Stimulated activated memory B cell treated with anti-CD40 and anti-IgM and Interleukin-4, amounts not matched to agents 10 μg/mL and 1 μg/mL and 100 μg/mL, for 72 hours (primary cell): ENCODE measurements at places on chromosomes 7 and 10.

DNA sequence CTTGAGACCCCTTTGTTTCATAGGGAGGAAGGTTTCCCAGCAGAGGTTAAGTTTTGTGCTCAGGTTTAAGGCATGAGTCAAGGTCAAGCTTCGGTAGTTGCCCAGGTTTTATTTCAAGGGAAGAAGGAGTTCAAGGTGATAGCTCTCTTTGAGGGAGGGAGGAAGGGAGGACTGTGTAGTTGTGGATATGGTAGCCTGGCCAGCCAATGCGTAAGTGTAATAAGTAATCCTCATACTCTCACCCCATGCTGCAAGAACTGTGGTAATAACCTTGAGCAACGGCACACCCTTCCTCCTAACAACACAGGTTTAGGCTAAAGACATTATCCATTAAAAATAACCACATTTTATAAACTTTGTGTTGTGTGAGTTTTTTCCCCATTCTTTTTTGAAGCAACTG, 478.9 kb downstream of the KCNMA1 start:
- no peaks in the 10 kb centered on the region for H3K36me3 ChIP-seq
- H3K4me1 ChIP-seq: no peaks in the 10 kb centered on the region
- ATAC-seq: no peak

GRCh38 chr10:29345910-29346209, 57.0 kb downstream of the LYZL1 start:
- H3K27me3 ChIP-seq: peaks cover 7% of the 10 kb centered on the region
- no peaks in the 10 kb centered on the region for H3K4me1 ChIP-seq
- H3K27ac ChIP-seq: no peak overlapping the region
- ATAC-seq: no peak

- no peak overlapping the region for H3K27ac ChIP-seq
- H3K36me3 ChIP-seq: no peaks in the 10 kb centered on the region
- no peaks in the 10 kb centered on the region for H3K27me3 ChIP-seq
- H3K4me1 ChIP-seq: no peaks in the 10 kb centered on the region
- ATAC-seq: no peak
Measured at GRCh38 chr7:158187694-158187994, 400.0 kb downstream of the PTPRN2 start.

GRCh38 chr7:154231732-154232131, 179.5 kb downstream of the DPP6 start:
- no peak for ATAC-seq
- H3K4me1 ChIP-seq: no peaks in the 10 kb centered on the region
- no peak overlapping the region for H3K27ac ChIP-seq
- H3K36me3 ChIP-seq: no peaks in the 10 kb centered on the region

DNA sequence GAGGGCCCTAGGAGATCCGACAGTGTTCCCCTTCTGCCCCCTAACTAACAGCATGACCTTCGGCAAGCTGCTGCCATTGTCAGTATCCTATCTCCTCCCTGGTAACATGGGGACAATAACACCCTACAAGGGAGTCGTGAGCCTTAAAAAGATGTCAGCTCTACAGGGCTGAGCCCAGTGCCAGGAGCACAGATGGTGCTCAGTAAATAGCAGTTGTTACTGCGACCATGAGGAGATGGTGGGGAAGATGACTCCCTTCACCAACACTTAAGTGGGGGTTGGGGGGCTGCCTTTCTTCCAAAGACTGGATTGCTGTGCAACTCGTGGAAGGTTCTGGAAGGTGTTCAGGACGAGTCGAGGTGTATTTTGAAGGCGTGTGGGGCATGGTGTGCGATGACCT, 29.5 kb upstream of the C10orf120 start:
- peaks cover 9% of the 10 kb centered on the region for H3K27me3 ChIP-seq
- no peak overlapping the region for H3K4me3 ChIP-seq
- no peaks in the 10 kb centered on the region for H3K36me3 ChIP-seq
- no peak for ATAC-seq
